ENCODE measurements at places on chromosomes 1 and 21.

GRCh38 chr1:91846007-91846638 is 39.8 kb downstream of the TGFBR3 start:
- DNase-seq, result peak; percentile 6

DNA sequence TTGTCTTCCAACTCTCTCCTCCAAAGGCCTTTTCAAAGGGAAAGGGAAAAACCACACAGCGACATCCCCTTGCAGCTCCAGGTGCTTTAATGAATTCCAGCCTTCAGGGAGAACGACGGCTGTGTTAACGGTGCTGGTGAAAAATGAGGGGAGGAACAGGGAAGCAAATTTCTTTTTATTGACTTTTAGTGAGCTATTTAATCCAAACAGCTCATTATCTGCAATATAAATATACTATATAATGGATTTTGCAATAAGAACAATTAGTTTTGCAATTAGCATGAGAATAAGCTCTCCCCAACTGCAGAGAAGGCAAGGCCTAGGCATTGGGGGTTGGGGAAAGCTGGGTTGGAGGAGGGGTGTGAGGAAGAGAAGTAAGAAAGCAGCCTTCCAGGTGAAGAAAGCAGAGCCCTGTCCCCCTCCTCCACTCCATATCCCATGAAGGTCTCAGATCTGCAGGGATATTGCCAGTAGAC is 159.0 kb upstream of the ZC3H12A start:
- no peak for DNase-seq

DNA sequence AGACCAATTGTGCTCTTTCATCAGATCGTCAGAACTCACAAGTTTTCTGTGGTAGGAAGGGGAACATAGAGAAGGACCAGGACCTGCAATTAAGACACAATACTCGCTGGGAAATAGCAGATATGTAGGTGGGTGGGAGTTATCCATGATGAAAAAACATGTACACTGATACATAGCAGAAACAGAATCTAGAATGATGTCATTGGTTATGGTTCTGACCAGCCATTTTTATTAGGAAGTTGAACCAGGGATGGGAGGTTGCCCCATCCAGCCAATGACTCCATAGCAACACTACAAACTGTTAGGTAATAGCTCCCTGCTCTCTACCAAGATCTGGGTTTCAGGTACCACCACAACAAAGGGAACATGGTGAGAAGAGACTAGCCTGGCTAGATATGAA is 393.5 kb upstream of the PBX1 start:
- no peak for DNase-seq

GRCh38 chr1:63802109-63802508 is 28.3 kb downstream of the ROR1 start:
- DNase-seq, result no peak

GRCh38 chr1:210588946-210589345 is 260.2 kb downstream of the HHAT start:
- no peak for DNase-seq

DNA sequence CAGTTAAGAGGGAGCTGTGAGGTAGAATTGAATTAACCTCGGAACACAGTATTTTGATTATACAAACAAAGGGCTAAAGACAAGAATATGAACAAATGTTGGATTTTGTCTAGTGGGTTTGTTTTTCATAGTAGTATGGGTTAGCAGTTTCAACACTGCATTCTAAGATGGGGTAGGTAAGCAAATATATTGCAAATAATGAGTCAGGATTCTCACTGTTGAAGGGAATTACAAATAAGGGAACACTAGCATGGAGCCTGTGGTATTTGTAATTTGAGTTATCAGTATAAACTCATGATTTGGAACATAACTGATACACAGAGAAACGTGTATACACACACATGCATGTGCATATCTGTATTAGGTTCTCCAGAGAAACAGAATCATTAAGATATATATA is 44.5 kb downstream of the CD55 start:
- no peak for DNase-seq

GRCh38 chr1:168301664-168302320 is 21.1 kb downstream of the TBX19 start:
- DNase-seq, result peak; percentile 37

DNA sequence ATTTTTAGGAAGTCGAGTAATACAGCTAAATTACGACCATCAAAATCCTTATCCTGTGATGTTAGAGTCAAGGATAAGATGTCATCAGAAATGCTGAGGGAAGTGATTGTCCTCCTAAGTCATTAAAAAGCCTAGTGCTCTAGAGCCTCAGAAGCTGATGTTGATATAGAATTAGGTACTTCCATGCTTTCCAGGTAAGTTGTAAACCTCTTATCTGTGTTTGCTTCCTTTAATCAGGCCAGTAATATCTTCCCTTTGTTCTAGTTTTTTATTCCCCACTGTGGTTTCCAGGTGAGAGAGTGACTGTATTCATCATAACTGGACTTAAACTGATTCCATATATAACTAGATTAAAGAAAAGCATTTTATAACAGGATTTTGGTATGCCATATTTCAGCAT is 44.4 kb downstream of the SMG7 start:
- DNase-seq, result peak; percentile 40

DNA sequence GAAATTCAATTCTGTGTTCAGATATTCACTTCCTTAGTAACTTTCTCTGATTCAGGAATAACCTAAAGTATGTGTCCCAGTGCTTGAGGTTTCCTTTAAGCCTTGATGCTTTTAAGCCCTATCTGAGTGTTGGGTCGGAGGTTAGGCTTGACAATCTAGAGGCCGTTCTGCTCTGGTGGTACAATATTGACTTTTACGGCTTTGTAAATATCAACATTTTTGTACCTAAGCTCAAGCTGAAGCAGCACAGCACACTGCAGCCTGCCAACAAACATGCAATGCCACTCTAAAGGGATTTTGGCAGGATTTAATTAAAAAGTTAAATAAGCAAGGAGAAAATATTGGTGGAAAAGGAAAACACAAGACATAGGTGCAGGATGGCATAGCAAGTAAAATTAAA is 279.2 kb downstream of the NEGR1 start:
- DNase-seq, result no peak

- no peak for DNase-seq
Measured at GRCh38 chr1:237152506-237153335, 110.7 kb downstream of the RYR2 start.

DNA sequence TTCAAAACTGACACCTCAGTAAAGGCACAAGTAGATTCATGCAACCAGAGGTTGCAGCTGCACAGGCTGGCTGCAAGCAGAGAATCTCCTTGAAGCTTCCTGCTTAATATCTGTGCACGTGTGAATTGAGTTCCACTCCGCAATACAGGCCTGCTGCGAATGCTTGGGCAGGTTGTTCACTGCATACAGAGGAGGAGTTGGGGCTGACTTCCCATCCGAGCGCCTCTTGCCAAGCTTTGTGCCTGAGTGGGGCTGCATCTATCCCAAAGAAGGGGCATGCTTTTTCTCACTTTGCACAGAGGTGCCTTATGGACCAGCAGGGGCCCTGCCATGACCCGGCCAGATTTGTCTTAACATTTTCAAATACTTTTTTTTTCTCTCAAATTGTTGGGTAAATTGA is 17.9 kb upstream of the PADI1 start:
- DNase-seq, result no peak
